ENCODE measurements at places on chromosomes 12 and 14. TPM values are rescaled to one million over a fixed set of nuclear protein-coding genes. Genes with fewer than 3 reads are reported as not detected.

DNA sequence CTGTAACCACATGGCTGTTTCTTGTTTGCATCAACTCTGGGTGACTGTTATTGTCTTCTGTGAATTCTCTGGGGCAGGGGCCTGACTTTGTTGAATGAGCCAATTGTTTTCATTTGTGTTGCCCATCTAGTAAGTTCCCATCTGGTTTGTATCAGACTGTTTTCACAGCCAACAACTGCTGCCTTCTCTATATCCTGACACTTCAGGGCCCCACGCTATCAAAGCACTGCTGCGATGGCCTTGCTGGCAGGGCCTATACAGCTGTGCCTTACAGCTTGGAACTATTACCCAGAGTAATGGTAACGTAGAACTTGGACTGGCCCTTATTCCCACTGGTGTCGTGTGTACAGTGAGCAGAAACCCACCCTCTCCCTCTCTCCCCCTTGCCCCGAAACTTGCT, 104.3 kb upstream of the DACT1 start:
- no peak for DNase-seq

DNA sequence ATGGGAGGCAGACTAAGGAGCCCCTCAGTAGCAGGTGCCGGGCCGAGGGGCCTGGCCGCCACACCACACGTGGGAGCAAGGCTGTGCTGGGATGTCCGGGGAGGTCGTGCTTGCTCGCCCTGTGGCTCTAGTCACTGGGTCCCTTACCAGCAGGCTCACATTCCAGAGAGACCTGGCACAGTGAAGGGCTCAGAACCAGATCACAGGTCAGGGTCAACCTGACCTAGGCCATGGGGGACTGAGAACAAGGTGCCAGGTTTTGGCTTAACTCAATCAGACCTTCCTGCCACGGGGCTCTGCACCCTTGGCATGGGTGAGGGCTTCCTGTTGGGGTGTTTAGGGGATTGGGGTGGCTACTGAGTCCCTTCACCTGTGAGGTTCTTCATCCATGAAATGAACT, 22.3 kb downstream of the DEGS2 start:
- no peak for DNase-seq

MANSC4 gene
- total RNA-seq, result not detected

DNA sequence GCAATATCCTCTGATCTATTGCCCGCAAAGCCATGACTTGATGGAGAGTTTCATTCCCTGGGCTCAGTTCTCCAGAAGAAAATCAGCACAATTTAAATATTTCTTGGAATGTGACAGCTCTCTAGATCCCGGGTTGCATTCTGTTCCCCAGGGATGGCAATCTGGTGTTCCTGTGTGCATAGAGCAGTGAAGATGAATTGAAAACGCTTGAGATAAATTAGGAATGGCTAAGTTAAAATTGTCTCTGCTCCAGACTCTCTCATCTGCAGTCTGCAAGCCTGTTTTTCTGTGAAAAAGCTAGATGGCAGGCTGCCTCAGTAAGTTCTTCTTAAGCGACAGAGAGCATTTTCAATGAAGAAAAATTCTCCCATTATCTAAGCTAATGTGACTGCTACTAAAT, 582.5 kb upstream of the MGAT4C start:
- no peak for DNase-seq

MEG3 gene
- 25.4 TPM for total RNA-seq

CIDEB gene
- total RNA-seq, result 2.4 TPM

GZMB gene
- 0.48 TPM for total RNA-seq

DNA sequence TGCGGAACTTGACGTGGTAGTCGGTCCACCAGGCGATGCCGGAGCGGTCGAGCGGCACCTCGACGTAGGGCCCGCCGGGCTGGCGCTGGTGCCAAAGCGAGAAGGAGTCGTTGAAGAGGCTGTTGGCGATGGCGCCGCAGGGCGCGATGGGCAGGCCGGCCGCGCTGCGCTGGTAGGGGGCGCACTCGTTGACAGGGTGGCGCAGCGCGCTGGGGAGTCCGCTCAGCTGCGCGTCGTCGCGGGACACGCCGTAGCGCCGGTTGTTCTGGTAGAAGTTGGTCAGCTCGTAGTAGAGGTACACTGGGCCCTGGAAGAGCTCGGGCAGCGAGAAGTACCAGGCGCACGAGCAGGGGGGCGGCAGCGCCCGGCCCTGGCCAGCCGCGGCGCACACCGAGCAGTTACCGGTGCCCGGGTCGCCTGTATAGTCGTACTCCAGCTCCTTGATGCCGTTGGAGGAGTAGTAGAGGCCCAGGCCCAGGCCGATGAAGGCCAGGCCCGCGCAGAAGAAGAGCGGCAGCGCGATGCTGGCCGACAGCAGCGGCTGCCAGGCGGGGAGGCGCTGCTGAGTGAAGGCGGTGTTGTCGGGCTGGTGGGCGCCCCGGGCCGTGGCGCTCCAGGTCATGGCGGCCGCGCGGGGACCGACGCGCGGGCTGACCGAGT, 482 bp downstream of the TMEM30B start:
- peak; percentile 77 for DNase-seq

GRCh38 chr14:34931206-34931605, 51.6 kb upstream of the SRP54 start:
- DNase-seq, result no peak
